ENCODE measurements at places on chromosomes 4 and X.

GRCh38 chr4:40150932-40151331, 45.9 kb upstream of the RHOH start:
- DNase-seq, result no peak

DNA sequence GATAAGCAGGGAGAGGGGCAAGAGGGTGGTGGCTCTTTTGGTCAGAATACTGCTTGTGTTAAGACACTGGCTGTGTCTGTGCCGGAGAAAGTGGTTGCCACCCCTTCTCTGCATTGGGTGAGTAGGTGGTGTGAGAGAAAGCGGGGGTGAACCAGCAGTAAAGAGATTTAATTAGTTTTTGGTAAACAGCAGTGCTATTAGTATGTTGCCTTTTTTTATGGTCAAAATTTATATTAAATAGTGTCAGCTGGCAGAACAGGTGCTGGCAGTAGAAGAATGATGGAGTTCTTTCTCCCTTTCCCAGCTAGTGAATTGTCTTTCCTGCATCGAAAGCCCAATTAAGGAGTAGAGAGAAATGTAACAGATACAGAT, 181.6 kb downstream of the LARP7 start:
- no peak for DNase-seq

DNA sequence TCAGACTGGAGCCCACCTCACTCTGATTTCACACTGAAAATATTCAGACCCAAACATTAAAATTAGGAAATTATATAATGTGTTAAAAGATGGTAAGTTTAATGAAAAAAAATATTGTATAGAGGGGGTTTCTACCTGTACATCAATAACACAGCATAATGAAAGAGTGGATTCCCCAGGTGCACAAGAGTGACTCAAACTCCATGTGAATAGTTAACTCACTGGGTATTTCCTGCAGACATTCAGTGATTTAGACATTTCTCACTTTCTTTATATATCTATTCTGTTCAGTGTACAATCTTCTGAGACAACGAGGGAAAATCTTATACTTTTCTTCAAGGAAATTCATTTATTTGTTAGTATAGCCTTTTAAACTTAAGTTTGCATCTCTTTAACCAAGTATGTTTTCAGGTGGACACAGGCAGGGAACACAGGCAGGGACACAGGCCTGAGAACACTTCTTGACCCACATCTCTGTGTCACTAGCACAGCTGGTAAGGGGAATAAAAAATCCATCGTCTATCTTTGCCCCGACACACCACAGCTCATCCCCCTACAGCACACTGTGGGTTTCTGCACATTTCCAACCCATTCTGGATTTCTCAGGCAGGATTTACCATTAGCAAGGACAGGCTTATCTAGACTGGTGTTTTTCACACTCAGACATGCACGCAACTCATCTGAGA, 525.5 kb upstream of the BOD1L1 start:
- no peak for DNase-seq

DNA sequence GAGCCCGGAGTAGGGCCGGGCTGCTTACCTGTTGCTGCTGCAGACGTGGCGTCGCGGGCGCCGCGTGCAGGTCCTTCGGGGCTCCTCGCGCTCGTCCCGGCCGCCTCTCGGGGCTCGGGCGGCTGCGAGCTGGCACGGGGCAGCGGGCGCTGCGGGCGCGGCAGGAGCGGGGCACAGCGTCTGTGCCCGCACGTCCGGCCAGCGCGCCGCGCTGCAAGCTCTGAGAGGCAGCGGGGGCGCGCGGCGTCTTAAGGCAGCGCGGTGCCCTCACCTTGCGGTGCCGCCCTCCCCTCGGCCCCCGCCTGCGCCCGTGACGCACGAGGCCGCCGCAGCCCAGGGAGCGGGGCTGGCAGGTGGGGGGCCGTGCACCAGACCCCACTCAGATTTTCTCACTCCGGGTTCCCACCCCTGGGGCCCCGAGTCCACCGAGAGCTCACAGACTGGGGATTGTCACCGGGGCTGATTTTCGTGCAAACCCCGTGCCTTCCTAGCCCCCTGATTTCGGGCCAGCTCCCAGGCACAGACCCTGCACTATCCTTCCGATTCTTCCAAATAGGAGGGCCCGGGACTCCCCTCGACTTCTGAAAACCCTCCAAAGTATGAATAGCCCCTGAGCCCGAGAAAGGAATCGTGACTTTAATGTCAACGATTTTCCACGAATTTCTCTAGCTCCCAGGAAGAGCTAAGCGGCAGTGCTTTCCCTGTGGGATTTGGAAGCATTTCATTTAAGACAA, at the start of gene GPR101:
GPR101 (minus strand) TSS at position 222 of the 734 bp plus-strand sequence. CDS start 2,321 bp downstream, outside the sequence.
- no peak for DNase-seq

DNA sequence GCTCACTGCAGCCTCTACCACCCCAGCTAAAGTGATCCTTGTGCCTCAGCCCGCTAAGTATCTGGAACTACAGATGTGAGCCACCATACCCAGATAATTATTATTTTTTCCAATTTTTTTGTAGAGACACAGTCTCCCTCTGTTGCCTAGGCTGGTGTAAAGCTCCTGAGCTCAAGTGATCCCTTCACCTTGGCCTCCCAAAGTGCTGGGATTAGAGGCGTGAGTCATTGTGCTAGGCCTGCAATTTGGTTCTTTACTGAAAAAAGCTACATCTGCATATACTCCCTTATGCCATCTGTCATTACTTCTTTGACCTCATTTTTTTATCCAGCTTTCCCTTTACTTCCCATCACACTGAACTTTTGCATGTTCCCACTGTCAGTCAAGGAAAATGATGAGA, 2012.4 kb upstream of the IGFBP7 start:
- no peak for DNase-seq

DNA sequence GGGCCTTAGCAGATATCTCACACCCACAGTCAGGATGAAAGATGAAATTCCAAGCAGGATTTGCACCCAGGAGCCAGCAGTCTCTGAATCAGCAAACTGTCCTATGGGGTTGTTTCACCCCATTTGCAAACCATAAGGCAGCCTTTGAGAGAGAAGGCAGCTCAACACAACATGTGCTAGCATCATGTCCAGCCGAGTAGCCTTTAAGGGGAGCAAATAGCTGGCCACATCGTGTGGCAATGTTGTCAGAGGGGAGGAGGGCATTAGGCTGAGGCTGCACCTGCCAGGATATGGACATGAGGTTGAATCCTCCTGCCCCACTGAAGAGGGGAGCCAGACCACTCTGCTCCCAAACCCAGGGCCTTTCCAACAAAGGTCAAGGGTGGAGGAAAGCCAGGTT, 20.6 kb upstream of the PJA1 start:
- DNase-seq, result no peak

DNA sequence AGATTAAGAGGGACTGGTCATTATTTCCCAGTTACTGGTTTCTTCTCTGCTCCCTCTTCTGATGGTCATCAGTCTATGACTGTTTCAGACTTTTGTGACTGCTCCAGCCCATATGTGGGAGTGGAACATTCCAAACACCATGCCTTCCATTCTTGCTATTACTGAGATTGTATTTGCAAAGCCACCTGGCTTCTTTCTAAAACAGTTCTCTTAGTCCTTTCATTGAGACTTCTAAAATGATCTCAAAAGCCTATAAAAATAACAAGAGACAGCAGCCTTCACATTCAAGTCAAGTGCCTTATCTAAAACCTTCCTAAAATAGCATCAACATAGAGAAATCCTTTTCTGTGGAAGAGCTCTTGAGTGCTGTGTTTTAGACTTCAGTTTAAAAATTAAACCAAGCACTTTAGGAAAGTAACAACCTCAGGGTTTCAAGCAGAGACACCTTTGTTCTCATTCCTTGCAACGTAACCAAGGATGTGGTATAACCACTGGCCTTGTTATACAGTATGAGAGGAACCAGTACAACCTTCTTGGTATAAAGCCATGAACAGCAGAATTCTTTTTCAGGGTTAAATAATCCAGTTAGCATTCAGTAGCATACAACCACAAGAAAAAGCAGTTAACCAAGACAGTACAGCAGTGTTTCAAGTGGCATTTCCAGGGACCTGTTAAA, 97.1 kb downstream of the NFKB1 start:
- no peak for DNase-seq

GRCh38 chr4:177236886-177237285, 72.8 kb upstream of the NEIL3 start:
- DNase-seq, result no peak

DNA sequence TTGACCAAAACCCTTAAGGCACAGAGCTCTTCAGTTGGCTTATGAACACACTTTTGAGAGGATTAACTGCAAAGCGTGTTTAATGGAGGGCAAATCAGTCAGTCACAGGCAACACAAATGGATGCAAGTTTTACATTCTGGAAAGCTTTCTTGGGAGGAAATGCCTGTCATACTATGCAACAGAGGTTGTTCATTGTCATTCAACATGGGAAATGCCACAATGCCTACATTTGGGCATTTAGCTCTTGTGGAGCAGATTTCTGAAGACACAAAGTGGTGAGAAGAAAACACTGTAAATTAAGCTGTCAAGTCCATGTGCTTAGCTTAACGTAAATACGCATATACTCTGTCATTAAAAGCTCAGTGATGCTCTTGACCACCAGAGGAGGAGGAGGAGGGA, 41.1 kb downstream of the CBLL2 start:
- no peak for DNase-seq

DNA sequence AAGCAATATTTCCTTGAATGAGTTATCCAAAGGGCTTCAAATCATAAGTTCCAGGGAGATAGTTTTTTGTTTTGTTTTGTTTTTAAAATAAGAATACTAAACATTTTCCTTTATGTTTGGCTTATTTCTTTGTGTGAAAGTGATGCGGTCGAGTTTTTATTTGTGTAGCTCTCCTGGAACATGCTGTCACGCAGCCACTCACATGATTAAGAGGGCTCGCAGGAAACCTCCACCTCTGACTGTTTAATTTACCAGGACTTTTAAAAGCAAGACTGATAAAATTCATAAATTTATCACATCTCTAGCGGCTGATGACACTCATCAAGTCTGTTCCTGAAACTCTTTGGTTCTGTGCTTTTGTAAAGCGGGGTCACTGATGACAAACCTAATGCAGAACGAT, 48.9 kb upstream of the HAND2 start:
- no peak for DNase-seq

GRCh38 chrX:41472231-41472815, 25.2 kb downstream of the NYX start:
- DNase-seq, result no peak

DNA sequence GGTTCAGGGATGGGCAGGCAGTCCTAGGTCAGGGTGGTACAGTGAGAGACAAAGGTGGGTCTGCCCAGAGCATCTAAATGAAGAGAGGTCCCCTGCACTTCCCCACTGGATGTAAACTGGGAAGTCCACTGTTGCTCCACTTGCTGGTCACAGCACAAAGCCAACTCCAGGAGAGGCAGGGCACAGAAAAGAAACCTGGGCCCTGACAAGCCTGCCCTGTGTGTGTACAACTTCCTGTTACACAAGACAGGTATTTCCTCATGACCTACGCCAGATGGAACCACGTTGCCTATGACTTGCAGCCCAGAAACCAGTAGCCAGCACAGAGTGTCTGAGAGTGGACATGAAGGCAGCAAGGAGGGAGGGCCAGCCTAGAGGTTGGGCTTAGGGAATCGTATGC, 161.8 kb downstream of the SH3KBP1 start:
- no peak for DNase-seq

GRCh38 chr4:105461621-105462382, 12.1 kb downstream of the PPA2 start:
- no peak for DNase-seq

DNA sequence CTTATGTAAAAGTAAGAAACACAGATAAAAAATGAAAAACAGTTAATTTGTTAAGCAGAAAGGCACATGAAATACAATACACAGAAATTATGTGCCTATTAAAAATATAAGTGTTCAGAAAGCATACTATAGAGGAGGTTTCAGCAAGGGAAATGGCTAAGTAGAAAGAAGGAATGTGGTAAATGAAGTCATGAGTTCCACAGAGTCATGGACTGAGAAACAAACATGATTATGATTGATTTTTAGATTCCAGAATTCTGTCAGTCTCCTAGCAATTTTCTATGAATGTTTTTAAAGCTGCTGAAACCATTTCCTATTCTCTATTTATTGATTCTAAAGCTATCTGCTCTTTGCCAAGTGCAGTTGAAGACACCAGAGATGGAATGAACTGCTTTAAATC, 1398.4 kb downstream of the ARAP2 start:
- DNase-seq, result no peak
